ENCODE measurements at places on chromosomes 2 and 18.

DNA sequence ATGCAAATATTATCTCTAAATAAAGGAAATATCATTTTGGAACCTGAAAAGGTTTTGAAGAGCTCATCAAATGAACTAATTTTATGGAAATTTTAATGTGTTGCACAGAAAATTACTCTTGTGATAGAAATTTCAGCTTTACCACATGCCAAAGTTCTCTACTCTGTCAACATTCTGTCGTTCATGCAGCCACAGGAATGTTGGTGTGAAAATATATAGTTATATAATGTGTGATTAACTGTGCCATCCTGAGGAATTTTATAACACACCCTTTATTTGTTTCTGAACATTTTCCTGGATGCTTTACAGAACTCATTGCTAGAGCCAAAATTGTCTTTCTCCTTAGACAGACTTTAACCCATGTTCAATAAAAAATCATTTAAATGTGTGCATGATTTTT is 202.5 kb upstream of the SLC8A1 start:
- DNase-seq, result no peak

GRCh38 chr18:33749834-33750233 is 171.8 kb downstream of the ASXL3 start:
- DNase-seq, result no peak

- no peak for DNase-seq
Observed at GRCh38 chr2:146241023-146241422, 1603.8 kb upstream of the ACVR2A start.

GRCh38 chr18:23403310-23403709 is 49.8 kb upstream of the RIOK3 start:
- no peak for DNase-seq

GRCh38 chr2:205731583-205731981 is 49.3 kb downstream of the NRP2 start:
- no peak for DNase-seq

- peak; percentile 11 for DNase-seq
Observed at GRCh38 chr18:6294148-6294784, 120.4 kb downstream of the L3MBTL4 start.

DNA sequence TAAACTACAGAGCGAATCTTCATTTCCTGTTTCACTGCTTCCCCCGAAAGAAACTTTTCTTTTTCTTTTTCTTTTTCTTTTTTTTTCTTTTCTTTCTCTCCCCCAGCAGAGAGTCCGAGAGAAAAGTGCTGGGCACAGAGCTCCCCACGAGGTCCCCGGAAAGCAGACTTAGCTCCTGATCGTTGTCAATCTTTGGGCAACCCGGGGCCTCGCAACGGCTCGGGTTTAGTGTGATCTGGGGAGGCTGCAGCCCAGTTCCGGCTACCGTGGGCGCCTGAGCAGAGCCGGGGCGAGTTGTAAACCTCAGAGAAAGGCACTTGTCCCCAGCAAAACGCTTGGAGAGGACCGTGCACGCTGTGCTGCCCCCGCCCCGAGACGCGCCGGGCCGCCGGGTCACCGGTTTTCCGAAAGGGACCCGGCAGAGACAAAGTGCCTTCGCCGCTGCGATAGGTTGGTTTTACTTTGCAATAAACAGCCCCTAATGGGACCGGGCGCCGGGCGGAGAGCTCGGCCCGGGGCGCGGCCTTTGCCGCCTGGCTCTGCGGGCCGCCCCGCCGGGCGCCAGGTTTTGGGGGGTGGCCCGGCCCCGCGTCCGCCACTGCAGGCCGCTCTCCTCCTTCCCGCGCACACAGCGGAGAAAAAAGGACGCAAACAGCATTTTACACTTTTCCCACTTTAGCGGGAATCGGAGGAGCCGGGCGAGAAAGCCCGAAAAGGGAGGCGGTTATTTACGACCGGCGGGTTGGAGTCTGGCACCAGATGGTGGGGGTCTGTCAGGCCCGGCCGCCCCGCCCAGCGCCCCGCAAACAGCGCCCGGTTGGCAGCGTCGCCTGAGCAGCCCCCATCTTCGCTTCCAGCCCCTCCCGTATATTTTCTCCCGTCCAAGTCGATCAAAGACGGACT is 136.0 kb downstream of the INSIG2 start:
- no peak for DNase-seq

DNA sequence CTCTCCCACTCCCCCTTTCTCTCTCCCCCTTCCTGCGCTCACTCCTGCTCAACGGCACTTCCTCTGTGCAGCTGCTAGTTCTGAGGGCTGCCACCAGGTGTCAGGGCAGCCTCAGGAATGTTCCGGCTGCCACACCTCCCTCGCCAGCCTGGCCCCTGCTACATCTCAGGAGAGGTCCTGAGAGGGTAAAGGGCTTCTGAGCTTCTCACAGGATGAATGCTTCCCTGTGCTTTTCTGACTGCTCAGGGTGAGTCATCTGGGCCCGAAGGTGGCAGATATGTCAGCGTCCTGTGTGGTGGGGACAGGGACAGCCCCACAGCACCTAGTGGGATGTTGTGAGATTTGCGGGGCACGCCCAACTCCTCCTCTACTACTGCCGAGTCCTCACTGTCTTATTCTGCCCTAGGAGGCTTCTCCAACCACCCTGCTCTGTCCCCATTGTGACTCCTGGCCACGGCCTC is 49.0 kb downstream of the PLEKHB2 start:
- peak; percentile 59 for DNase-seq

GRCh38 chr2:45394216-45394615 is 216.9 kb downstream of the SRBD1 start:
- no peak for DNase-seq

- DNase-seq, result no peak
Observed at GRCh38 chr2:8543060-8543382, 138.8 kb upstream of the ID2 start.

- no peak for DNase-seq
Observed at GRCh38 chr18:2391470-2391869, 179.8 kb downstream of the METTL4 start.

DNA sequence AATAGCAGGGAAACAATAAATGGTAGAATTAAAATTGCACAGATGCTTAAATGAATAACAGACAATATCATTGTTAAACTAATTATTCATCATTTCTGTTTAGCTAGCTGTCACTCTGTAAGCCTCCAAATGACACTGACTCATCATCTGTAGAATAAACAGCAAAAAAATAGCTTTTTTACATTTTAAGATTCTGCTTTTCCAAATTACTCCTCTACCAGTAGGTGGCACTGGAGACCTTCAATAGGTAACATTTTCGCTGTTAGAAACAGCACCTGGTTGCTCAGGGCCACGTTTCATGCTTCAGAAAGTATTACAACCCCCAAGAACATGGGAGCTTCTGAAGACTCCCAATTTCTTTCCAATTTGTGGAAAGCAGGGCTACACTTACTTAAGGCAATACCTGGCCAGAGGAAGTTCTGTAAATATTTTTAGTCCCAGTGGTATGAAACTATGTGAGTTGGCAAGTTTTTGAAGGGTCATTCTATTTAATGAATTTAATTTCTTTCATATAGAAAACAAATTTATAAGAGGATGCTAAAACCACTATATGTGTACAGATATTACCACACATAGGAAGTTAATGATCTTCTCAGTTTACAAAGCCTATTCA is 45.4 kb downstream of the TTN start:
- no peak for DNase-seq

GRCh38 chr18:512957-513356 is 12.5 kb upstream of the COLEC12 start:
- DNase-seq, result no peak

DNA sequence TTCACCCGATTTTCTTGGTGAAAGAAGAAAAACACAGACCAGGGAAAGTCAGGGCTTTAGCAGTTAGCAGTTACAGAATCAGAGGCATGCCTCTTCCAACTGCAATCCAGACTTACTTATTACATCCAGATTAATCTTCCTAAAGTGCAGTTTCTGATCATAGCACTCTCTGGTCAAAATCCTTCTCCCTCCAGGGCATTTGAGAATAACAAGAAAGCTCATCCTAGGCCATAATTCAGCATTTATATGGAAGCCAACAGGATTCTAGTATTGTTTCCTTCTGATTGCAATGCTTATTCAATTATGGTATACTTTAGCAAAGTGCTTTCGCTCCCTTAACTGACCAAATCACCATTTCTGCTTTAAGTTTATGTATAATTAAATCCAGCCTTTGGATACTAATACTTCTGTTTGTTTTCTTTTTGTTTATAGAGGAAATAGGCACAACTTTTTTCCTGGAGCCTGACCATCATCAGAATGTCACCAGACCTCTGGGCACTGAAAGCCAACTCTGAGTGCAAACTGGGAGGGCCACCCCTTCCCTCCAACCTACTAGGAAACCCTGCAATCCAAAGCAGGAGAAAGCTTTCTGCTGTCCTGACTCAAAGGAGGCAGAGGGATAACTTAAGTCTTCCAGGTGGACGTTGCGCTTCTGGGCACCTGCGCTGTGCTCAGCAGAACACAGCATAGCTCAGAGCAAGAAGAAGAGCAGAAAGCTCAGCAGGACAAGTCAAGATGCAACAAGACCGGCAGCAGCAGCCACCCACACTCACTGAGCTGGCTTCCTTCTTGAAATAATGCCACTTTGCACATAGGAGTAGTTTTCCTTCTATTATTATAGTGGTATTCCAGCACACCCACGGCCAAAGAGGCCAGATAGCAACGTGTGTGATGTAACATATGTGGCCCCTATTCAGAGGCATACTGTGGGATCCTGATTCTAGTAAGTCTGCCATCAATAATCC is 99.3 kb downstream of the STK39 start:
- DNase-seq, result no peak
